ENCODE measurements at places on chromosomes 7 and 10.

GRCh38 chr10:8044331-8044907 lies 10.1 kb upstream of the GATA3 start:
- no peak for DNase-seq

- DNase-seq = no peak
These were observed 310.7 kb downstream of the CALN1 start for GRCh38 chr7:72101444-72101843.

DNA sequence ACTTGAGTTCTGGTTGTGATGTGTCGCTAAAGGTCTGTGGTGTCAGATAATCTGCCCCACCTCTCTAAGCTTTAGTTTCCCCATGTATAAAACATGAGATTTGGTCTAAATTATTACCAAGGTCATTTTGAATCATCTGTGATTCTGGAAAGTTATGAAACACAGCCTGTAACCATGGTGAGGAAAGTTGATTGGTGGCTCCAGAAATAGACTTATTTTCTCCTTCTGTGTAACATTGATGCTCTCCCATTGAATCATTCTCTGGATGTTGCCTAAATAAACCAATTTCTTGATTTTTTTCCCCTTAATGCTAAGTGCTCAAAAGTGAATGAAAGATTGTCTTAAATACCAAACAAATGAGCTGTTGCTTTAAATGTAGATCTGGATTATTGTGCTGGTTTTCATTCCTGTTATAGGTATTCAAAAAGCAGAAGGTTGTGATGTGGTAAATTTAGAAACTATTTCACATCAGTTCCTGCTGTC lies 30.0 kb upstream of the PCGF5 start:
- no peak for DNase-seq

- DNase-seq = no peak
These were observed 197.3 kb upstream of the PLXNA4 start for GRCh38 chr7:132773527-132773956.

- DNase-seq = no peak
These were observed 16.7 kb downstream of the INPP5A start for GRCh38 chr10:132554053-132554990.

GRCh38 chr10:118571123-118571522 lies 24.3 kb downstream of the PRLHR start:
- no peak for DNase-seq

Data from stimulated activated CD8-positive, alpha-beta memory T cell treated with anti-CD3 and anti-CD28 coated beads, Interleukin-15, amount 100 ng/mL, for 24 hours (primary cell).